Stomach (tissue), 19 donors: ENCODE measurements at places on chromosomes 7 and 10. TPM values are rescaled to one million over a fixed set of nuclear protein-coding genes. Genes with fewer than 3 reads are reported as not detected.

DNA sequence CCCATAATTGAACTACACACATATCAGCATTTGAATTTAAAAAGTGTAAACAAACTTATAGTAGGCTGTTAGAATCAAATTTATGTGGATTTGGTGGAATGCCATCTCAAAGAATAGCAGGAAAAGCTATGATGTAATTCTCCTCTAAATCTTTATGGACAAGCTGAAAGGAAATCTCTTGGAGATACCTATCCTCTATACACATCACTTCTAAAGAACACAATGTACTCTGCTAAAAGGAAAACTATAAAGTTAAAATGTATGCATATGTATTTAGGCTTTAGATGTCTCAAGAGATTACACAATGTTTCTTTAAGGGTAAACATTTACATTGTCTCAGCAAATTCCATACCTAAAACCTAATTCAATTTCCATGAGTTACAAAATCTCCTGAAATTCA is 323.3 kb downstream of the CRPPA start:
- DNase-seq = no peak

- no peak for DNase-seq
Observed at GRCh38 chr7:93048136-93048930, 69.4 kb downstream of the SAMD9 start.

- DNase-seq = no peak
Observed at GRCh38 chr10:60537697-60538096, 148.0 kb upstream of the ANK3 start.

- no peak for DNase-seq
Observed at GRCh38 chr10:64115908-64116643, 594.9 kb downstream of the REEP3 start.

- no peak for DNase-seq
Observed at GRCh38 chr10:35058134-35058533, 32.0 kb downstream of the CUL2 start.

- DNase-seq = no peak
Observed at GRCh38 chr7:7134046-7134445, 48.3 kb upstream of the C1GALT1 start.

GRCh38 chr7:31948029-31948428 is 122.2 kb downstream of the PDE1C start:
- peak; percentile 84 for DNase-seq

DNA sequence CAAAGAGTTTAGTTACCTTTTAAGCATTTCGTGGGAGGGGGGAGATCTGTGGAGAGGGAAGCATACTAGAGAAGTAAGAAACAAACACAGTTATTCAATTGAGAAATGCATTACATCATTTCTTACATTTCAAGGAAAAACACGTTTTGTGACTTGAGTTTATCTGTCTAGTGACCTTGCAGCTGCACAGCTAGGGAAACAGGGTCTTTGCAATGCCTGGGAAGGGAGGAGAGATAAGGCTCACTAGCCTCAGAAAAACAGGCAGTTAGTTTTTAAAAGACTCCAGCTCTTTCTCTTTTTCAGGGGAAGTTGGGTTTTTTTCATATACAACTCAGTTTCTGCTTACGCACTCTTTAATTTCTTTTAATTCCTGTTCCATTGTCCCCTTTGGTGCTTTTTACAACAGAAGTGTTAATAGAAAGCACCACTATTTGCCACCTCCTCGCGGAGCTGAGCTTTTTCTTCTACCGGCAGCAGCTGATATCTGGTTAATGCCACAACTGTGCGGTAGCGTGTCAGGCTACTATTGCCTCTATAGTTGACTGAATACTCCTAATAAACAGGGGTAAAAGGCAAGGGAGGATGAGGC is 5.6 kb downstream of the CYP3A43 start:
- DNase-seq = peak; percentile 33

DNA sequence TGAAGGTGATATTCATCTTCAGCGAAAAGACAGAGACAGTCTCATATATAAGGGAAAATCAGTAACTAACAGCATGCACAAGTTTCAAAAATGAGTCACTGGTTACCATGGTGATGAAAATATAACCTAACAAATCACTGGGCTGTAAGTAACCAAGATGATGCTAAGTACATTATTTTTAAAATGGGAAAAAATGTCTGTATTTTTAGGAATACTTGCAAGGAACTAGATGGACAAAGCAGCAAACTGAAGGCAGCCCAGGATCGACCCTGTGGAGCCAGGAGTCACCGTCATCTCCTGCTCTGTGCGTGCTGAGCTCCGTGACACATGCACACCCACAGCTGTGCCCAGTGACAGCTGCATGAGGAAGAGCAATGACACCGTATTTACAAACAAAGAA is 137.3 kb downstream of the ELMO1 start:
- no peak for DNase-seq

CFAP43 gene
- not detected for polyA plus RNA-seq

AGMO gene
- polyA plus RNA-seq = not detected

INA gene
- polyA plus RNA-seq = 1.4 TPM

GET4 gene
- 53.0 TPM for polyA plus RNA-seq
